Tibial artery (tissue), 4 donors: ENCODE measurements at places on chromosomes 12 and 14.

- DNase-seq: no peak
Observed at GRCh38 chr14:89370381-89370780, 46.7 kb downstream of the FOXN3 start.

DNA sequence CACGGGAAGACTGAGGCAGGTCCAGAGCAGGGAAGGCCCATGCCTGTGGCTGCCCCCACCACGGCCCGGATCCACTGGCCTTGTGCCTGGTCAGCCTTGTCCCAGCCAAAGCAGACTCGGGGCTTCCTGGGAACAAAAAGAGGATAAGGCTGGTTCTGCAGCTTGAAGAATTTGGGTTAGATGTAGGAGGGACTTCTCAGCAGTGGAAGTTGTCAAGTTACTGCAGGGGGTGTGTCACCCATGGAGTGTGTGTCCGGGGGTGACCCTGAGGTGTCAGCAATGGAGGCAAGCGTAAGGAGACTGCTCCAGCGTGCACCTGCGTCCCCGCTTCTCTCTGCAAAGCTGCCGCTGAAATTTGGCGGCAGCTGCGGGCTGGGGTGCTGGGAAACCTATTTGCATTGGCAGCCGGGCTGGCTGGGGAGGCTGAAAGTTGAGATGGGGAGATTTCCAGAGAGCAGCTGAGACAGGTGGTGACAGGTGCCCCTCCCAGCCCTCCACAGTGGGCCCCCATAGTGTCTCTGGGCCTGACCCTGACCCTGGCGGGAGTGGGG, 12.5 kb upstream of the TNFAIP2 start:
- no peak for DNase-seq

GRCh38 chr14:94681300-94682060, 69.3 kb downstream of the SERPINA3 start:
- DNase-seq: no peak

DNA sequence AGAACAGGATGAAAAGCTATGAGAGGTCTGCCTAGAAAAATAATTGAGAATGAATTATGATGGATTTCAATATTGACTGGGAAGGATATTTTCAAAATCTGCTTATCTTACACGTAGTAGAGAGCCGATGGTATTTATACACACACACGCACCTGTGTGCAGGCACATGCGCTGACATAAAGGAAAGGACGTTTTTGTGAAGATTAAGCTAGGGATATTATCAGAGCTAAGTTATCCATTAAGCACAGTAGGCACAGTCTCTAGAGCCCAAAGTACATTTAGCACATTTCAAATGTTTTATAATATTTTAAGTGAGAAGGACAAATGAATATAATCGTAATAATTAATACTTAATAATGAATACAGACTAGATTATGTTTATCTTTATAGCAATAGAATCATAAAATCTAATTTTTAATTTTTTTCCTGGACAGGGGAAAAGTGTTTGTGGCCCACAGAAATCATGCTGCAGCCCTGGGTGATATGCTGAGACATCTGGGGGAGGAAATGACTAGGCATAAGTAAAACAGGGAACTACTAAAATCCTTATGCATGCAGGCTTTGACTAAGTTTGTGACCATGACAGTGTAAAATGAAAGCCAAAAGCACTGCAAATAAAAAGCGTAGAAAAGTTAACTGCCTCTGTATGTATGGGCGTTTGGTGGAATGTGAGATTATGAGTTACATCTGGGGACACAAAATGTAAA, 146.1 kb downstream of the KITLG start:
- DNase-seq: no peak

DNA sequence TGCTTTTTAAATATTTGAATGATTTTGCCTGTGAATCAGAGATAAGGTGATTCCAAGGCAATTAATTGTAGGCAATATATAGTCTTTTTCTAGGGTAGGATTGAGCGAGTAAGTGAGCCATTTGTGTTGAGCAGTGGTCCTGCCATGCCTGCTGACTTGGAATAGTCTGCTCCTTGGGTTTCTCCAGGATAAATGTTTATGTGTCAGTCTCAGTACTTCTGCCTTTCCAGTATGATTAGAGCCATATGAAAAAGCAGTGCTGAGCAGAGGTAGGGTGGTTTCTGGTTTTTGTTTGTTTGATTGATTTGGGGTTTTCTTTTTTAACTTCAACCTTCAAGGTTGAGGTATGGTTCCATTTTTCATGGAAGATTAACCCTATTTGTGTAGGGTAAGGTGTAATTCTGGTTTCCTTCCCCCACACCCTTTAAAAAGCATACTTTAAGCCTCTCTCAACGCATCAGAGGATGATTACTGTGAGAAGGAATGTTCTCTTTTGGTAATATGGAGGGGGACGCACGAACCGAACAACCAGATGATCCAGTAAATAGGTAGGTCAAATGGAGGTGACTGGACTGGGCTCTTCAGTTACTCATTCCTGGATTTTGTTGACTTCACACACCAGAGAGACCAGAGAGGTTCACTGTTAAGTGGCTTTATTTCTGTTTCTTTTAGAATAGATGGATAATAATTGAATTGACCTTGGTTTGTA, 22.7 kb downstream of the FRMD6 start:
- no peak for DNase-seq

DNA sequence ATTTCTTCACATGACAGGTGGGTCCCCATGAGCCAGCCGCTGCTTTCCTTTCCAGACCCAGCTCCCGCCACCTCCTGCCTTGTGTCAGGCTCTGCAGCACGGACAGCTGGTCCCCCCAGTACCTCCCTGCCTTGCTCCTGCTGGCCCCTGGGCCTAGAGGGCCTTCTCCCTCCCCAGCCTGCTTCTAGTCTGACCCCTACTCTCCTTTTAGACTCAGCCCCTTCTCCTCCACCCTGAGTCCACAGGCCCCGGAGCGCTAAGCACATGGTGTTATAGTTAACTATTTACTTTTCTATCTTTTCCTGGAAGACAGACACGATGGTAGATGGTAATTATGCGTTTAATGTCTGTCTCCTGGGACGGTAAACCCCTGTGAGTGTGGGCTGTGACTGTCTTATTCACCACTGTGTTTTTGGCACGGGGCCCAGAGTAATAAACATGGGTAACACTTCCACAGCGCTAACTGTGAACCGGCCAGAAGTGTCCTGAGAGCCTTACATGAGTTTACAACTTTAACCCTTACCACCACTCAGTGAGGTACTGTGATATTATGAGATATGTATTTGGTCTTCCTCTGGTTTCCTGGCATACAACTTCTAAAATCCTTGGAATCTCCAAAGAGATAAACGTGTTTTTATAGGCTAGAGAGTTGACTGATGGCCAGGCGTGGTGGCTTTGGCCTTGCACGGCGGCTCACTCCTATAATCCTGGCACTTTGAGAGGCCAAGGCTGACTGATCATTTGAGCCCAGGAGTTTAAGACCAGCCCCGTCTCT, 41.2 kb downstream of the DGLUCY start:
- DNase-seq: no peak

DNA sequence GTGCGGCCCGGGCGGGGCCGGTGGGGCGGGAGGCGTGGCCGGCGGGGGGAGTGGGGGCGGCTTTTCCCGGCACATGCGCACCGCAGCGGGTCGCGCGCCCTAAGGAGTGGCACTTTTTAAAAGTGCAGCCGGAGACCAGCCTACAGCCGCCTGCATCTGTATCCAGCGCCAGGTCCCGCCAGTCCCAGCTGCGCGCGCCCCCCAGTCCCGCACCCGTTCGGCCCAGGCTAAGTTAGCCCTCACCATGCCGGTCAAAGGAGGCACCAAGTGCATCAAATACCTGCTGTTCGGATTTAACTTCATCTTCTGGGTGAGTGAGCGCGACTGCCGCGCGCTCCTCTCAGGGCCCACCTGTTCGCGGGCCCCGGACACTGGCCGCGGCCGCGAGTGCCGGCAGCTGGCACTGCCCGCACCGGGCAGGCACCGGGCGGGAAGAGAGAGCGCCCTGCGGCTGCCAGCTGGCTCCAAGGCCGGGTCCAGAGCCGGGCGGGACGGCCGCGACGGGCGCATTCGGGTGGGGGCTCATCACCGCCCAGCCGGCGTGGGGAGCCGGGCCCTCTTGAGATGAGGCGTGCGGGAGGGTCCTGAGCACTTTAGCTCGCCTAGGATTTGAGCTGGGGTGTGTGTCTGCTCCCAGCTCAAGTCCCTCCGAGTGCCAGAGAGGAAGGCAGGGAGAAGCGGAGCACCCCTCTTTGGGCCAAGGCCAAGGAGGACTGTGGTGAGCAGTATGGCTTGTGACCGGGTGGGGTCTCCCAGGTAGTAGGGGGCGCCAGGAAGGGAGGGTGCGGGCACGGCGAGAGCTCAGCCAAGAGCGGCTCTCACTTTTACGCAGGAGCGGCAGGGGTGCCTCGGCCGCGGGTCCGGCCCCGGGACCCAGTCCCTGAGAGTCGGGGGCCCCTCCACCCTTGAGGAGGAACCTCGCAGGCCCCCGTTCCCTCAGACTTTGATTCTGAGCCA, at the start of gene CD9:
CD9 (plus strand) TSS at position 145 of the 957 bp plus-strand sequence; CDS start at position 245, 100 bp downstream.
- DNase-seq: peak; percentile 90

DNA sequence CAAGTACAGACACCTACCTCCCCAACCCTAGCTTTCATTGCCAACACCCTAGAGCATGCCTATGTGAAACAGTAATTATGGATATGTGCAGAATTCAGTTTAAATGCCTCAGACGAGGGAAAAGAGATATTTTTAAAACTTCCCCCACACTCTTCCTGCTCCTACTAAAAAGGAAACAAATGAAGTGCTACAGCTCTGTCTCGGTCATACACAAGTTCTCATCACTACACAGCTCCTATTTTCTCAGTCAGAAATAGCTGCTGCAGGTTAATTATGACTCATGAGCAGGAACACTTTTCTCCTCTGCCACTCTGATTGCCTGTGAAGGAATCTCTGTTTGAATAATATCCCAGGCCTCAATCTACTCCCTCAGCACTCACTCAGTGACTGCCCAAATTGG, 703.6 kb upstream of the FLRT2 start:
- DNase-seq: no peak

DNA sequence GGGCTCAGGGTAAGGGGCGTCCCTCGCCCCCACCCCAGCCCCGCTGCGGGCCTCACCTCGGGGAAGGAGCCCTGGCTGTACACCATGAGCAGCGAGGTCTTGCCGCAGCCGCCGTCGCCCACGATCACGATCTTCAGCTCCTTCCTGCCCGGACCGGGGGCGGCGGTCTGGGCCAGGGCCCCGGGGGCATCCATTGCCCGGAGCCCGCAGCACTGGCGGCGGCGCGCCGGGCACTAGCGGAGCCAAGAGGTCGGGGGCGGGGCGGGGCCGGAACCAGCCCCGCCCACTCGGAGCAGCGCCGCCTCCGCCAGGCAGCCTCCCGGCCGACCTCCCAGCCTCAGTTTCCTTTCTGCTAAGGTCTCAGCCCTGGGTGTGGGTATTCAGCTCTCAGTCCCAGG, at the start of gene RHOF:
RHOF (minus strand) TSS at position 249 of the 398 bp plus-strand sequence; CDS start at position 194, 55 bp downstream.
- no peak for DNase-seq

- DNase-seq: no peak
Observed at GRCh38 chr14:32679927-32680612, 258.6 kb upstream of the NPAS3 start.

DNA sequence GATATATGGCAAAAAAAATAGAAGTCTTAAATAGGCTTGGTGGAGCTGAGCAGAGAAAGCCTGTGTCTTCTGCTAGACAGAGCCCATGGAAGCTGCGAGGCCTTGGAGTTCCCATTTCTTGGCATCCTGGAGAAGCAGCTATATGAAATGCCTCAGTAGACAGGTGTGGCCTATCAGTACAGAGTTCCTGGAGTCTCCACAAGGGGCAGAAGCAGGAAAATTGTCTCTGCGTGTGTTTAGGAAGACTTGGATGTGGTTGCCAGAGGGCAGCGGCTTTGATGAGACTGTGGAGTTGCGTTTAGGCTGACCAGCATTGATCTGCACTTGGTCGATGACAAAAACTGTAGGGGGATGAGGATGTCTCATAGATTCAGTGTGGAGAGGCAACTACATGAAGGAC, 334.5 kb upstream of the SEL1L start:
- no peak for DNase-seq

- no peak for DNase-seq
Observed at GRCh38 chr12:60832290-60832689, 1236.5 kb downstream of the SLC16A7 start.
